ENCODE measurements at places on chromosomes 1 and 21. TPM values are rescaled to one million over a fixed set of nuclear protein-coding genes. Genes with fewer than 3 reads are reported as not detected.

The TNN gene
- not detected for total RNA-seq

The BSND gene
- not detected for total RNA-seq

The F13B gene
- total RNA-seq, result not detected

The DLGAP3 gene
- not detected for total RNA-seq

The HSF2BP gene
- total RNA-seq, result 0.99 TPM

The BTF3L4 gene
- 47.5 TPM for total RNA-seq

DNA sequence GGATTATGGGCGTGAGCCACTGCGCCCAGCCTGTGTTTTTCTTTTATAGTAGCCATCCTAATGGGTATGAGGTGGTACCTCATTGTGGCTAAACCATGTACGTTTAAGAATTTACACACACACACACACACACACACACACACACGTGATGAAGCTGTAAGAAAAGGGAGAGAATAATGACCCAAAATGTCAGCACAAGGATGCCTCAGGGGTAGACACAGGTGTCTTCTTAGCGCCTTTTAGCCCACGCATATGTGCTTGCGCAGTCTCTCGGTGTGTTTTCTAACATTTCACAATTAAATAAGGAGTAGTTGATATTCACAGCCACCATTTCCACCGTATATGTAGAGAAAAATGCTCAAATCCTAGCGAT is 782 bp upstream of the PFKL start:
- DNase-seq, result peak; percentile 3

DNA sequence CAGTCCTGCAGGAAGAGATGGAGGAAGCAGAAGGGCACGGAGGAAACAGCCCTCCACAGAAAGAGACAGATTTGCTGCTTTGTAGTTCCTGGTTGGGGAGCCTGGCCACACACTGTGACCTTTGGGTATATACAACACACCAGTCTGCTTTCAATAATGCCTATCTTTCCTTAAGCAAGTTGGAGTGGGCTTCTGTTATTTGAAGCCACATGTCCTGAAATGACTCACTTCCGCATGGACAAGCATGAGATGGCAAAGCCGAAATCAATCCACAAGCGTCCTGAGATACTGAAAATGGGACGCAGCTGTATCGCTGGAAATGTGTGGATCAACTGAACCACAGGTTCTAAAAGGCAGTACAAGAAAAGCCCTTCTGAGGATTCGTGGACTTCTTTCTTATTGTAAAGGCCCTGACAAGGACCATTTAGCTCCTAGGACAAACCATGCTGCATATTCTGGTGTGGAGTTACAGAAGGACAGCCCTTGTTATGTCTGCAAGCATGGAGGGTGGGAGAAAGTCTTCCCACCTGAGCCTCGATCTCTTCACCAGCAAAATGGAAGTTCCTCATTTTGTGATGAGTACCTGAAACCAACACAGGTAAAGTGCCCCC is 22.7 kb upstream of the FHAD1 start:
- DNase-seq, result no peak

DNA sequence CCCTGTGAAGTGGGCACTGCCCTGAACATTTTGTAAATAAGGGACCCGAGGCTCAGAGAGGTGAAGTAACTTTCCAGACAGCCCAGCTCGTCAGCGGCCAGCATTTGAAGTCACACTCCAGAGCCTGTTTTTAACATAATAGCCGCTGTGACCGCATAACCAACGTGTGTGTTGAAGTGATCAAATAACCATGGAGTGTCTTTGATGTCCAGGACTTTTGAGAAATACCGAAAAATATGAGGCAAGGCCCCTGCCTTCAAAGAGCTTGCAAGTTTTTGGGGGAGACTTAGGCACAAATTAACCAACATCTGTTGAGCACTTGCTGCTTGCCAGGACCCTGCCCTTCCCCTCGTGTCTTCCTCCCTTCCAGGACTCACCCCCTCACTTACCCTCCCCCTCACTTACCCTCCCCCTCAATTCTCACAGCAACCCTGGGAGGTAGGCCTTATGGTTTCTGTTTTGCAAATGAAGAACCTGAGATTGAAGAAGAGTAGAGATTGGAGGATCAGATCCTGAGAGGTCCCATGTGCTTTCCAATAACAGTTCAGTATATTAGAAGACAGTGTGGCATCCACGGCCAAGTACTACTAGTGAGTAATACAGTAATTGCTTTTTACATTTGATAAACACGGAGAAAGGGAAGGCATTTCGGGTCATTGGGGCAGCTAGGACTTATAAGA is 1.3 kb upstream of the SLC16A1 start:
- peak; percentile 94 for DNase-seq

DNA sequence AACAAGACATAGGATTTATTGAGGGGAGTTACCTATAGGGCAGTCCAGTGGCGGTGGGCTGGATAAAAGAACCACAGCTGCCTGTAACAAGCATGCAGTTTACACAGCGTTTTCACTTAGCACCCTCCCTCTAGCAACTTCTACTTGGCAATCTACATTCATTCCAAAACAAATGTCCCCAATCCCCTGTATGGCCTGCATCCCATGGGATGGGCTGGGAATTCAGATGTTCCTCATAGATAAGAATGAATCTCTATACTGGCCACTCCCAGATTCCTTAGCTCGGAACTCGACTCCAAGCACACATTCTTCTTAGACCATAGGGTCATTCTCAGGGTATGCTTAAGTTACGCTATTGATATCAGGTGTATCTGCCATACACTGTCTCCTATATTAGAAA is 33.3 kb downstream of the PCP4 start:
- no peak for DNase-seq

DNA sequence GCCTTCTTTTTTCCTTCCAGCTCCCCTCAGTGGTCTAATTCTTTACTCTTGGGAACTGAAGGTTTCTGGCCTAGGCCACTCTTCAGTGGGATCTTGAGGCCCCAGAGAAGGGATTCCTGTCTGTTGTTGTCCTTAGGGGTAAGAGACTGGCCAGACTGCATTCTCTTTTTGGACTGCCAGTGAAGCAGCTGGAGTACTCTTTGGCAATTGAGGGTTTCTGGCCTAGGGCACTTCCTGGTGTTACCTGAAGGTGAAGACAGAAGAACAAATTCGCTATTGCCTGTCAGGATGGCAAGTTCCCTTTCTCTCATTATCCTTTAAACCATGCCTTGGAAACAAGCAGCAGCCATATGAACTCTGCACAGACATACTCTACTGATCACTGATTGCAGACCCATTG is 286.6 kb upstream of the ZP4 start:
- DNase-seq, result no peak

GRCh38 chr1:204341380-204341779 is 18.3 kb downstream of the PLEKHA6 start:
- peak; percentile 66 for DNase-seq

DNA sequence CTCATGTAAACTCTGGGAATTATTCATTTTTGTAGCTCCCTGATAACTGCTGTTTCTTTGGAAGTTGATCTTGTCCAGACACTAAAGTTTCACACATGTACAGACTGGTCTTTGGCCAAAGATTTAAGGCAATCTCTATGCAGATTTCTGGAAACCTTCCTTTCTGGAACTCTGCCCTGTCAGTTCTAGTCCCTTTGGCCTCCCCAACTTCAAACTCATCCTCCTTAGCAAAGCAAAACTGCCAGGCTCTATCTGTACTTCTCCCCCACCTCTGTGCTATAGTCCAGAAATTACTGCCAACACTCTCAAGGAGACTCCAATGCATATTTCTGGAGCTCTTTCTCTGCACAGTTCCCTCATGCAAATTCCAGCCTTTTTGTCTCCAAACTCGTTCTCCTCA is 36.5 kb downstream of the C1orf198 start:
- no peak for DNase-seq

DNA sequence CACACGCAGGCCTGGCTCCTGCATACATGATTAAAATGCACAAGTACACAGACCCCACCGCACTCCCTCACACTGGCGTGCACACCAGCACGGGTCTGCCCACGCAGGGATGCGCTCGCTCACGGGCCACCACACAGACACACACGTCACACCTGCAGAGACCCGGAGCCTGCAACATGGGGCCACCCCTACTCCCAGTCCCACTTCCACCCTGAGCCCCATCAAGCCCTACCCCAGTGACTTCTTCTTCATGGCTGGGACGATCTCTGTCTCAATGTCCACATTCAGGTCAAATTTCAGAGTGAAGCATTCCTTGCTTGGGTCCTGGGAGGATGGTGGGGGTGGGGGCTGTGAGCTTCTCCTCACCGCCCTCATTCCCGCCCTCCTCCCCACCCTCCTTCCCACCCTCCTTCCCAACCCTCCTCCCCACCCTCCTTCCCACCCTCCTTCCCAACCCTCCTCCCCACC is 8.9 kb upstream of the TNFRSF25 start:
- DNase-seq, result no peak

DNA sequence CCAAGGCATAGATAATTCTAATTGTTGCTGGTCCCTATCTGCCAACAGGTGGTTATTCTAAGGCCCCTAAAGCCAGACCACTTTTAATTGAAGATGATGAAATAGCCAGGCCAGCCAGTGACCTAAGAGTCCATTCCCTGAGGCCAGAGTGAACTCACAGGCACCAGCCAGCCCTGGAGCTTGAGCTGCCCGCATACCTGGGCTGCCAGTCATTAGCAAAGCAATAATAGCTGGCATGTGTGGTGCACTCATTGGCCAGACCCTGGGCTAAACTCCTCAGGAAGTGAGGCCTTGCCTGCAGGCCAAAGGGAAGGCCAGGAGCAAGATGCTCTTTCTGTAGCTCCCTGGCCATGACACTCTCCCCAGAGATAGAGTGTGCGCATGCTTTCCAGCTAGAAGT is 180.4 kb upstream of the KLHDC7A start:
- DNase-seq, result no peak

GRCh38 chr1:160720356-160721085 is 8.9 kb upstream of the CD48 start:
- no peak for DNase-seq

- no peak for DNase-seq
These were observed 3.0 kb downstream of the FCAMR start for GRCh38 chr1:206967096-206967849.

DNA sequence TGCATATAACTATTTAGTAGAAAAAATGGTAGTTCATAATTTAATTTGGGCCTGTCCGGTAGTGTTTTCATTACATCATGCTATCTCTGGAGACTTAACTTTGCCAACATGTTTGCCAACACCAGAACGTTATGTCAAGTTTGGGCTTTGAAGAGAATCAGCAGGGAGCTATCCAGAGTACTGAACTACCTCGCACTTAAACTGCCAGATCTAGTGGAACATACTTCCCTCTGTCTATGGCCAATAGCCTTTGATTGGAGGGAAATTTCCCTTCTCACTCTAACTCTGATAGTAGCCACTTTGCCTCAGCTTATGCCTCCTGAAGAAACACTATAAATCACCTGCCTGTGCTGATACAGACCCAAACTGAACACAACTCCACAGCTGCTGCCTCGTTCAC is 10.0 kb downstream of the LRRC53 start:
- DNase-seq, result no peak

- DNase-seq, result no peak
These were observed 173.7 kb downstream of the HIVEP3 start for GRCh38 chr1:41745022-41745421.

DNA sequence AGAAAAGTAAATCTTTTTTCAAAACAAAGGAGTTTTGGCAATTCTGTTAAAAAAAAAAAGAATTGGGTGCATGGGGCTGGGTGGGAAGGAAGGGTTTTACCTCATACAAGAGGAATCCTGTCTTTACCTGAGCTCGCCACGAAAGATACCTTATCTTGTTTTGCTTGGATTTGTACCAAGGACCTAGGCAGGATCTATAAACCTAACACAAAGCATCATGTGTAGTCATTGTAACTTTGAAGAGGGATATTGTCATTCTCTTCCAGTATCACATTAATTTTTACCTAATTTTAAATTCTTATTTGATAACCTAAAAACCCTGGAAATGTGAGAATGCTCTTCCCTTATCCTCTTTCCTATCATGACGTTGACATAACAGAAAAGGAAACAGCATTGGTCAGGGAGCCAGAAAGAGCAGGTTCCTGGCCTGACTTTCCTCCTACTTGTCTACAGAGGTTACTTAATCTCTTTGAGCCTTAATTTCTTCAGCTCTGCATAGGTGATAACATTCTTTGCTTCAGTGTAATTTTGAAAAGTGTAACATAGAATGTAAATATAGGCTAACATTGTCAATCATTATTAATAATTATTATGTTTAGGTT is 4.0 kb upstream of the LAMC1 start:
- DNase-seq, result no peak

DNA sequence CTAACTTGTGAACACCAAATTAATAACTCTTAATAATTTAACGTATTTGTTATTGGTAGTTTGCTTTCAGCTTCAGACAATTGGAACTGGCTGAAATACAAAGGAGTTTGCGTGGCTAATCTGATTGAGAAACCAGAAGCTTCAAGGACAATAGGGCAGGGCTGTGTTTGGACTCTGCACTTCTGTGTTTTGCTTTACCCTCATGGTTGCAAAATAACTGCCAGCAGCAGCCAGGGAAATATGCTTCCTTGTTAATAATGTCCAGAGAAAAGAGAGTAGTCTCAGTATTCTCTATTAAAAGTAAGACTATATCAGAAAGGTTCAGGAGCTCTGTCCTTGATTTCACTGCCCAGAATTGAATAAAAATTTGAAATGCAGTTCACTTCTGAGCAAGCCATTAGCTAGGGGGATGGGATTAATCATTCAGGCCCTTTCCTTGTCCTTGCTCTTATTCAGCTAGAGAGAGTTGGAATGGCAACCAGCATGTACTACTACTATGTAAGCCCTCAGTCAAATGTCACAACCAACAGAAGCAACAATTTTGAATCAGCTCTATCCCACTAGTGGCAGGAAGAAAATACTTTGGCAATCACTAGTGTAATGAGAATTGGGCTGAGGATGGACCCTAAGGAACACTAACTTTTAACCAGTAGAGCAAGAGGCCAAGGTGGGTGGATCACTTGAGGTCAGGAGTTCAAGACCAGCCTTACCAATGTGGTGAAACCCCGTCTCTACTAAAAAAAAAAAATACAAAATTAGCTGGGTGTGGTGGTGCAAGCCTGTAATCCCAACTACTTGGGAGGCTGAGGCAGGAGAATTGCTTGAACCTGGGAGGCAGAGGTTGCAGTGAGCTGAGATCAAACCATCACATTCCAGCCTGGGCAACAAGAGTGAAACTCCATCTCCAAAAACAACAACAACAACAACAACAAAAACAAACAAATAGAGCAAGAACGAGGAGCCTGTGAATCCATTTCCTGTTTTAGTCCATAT is 76.8 kb downstream of the POU2F1 start:
- DNase-seq, result no peak

- no peak for DNase-seq
These were observed 137.8 kb downstream of the KCNK2 start for GRCh38 chr1:215220346-215220745.

DNA sequence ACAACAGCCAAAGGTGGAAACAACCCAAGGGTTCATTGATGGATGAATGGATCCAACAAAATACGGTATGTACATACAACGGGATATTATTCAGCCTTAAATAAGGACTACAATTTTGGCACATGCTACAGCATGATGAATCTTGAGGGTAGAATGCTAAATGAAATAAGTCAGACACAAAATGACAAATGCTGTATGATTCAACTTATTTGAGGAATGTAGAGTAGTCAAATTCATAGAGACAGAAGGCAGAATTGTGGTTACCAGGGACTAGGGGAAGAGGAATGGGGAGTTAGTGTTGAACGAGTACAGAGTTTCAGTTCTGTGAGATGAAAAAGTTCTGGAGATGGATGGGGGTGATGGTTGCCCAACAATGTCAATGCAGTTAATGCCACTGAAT is 118.0 kb upstream of the PAXBP1 start:
- DNase-seq, result peak; percentile 36

GRCh38 chr21:14244911-14245310 is 29.0 kb downstream of the RBM11 start:
- DNase-seq, result no peak

Data from HFFc6 (cell line).